ENCODE measurements at places on chromosomes 6 and 20. TPM values are rescaled to one million over a fixed set of nuclear protein-coding genes. Genes with fewer than 3 reads are reported as not detected.

Gene SCRT2
- total RNA-seq: not detected

Gene ZBP1
- total RNA-seq: 12.8 TPM

DNA sequence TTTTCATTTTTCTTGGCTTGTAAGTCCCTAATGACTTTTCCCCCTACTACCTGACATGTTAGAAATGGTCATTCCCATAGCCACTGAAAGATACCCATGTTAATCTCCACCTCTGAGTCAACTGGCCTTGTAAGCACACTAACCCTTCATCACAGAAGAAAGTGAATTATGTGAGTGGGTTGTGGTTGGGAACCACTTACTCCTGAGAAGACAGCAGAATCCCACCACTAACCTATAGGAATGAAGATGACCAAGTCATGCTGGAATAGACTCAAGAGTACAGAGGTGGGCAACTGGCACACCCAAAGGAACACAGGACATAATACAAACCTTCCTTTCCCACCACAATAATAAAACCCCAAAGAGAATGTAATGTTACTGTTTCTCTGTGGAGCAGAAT lies 30.1 kb downstream of the RAMACL start:
- DNase-seq: no peak

- DNase-seq: no peak
Observed at GRCh38 chr6:119273272-119274196, 76.0 kb downstream of the MAN1A1 start.

- DNase-seq: no peak
Observed at GRCh38 chr20:47817573-47817972, 32.3 kb upstream of the SULF2 start.

DNA sequence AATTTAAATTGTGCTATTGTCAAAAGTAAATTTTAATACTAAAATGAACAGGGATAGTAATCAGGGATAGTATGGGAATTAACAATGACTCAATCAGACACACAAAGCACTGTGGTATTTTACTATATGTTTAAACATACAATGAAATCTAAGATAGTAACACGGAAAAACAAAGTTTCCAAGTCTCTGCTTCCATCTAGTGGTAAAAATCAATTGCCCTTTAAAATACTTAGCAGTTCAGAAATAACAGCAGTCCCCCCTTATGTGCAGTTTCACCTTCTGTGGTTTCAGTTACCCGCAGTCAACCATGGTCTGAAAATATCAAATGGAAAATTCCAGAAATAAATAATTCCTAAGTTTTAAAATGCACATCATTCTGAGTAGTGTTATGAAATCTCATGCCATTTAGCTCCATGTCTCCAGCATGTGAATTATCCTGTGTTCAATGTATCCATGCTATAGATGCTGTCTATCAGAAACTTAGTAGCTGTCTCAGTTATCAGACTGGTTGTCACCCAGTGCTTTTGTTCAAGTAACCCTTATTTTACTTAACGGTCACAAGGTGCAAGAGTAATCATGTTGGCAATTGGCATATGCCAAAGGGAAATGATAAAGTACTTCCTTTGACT lies 58.5 kb downstream of the AHI1 start:
- DNase-seq: no peak

Gene SLC17A4
- total RNA-seq: 40.1 TPM

Gene RIPOR2
- total RNA-seq: 4.1 TPM

DNA sequence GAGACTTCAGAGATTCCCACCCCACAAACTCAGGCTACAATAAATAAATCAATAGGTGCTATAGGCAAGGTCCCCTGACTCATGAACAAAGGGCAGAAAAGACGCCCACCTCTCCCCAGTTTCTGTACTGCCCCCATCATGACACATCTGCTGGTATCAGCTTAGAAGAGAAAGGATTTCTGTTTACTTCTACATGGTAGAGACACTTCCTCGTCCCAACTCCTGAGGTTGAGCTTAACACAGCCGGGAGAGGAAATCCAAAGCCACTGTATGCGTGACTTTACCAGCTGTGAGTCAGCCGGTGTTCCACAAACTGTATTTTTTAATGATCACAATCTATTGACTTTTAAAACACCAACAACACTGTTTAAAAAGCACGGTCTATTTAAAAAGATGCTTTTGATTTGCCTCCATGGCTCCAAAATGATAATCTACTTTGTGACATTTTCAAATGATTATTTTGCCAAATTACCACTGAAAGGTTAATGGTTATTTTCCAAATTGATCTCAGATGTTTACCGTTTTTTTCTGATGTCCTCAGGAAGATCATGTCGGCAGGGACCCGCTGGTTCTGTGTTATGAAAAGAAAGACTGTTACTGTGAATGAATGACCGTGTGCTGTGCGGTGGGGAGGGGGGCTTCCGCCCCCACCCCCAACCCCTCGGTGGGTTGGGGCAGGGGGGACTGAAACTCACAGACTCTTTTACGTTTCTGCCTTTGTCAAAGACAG lies 72.5 kb downstream of the ATP9A start:
- DNase-seq: peak; percentile 36

DNA sequence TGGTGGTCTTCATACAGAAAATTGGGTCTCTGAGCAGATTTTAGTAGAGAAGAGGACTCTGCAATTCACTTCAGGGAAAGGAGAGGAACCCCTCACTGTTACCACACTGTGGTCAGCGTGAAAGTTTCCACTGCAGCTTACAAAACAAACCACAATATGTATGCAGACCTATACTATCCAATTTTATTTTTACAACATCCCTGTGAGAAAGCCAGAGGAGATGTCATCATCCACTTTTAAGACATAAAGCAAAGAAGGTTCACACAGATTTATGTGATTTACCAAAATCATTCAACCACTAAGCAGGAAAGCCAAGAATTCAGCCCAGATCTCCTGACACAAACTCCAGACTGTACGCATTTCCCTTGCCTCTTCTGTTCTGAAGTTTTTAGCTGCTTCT lies 442.4 kb downstream of the FRK start:
- no peak for DNase-seq

Gene KHDC1
- 1.7 TPM for total RNA-seq

DNA sequence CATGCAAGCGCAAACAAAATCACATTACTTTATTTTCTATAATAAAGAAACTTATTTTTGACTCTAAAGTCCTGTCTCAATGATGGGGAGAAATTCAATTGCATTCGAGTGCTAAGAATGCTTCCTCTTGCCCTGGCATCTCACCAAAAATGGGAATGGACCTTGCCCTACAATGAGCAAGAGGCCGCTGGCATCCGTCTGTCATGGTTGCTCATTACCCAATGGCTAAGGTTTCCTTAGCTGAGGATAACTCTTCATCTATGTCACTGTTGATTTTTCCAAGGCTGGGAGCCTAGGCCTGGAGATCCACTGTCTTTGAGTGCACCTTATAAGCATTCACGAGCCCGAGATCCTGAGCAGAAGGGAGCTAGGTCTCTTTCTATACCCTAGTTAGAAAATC lies 471.3 kb upstream of the NRSN1 start:
- peak; percentile 59 for DNase-seq

DNA sequence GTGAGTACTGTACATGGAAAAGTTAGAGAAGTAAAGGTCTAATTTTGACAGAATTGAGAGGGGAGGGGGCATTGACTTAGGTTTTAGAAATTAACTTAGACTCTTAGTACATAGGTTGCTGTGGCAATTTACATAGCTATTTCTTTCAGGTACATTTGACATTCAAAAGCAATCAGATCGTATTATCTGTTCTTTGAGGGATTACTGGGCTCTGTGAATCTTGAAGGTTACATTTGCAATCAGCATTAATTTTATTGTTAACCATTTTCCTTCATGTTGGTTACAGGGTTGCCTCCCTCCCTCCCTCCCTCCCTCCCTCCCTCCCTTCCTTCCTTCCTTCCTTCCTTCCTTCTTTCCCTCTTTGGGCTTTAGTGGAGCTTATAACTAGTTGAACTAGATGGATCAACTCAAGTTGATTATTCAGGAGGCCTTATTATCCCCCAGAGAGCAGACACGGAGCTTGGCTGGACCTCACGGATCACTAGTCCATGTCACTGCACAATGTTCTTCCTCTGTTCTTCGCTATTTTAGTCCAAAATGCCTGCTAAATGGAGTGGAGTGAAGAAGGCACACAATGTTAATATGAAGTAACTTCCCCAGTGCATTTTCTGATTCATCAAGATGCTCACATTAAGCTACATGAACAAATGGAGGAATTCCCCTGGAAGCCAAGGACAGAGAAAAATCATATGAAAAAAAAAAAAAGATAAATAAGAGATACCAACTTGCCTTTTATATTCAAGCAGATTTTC lies 87.8 kb downstream of the PLCB4 start:
- DNase-seq: no peak

GRCh38 chr6:149026530-149026942 lies 279.7 kb downstream of the UST start:
- no peak for DNase-seq

GRCh38 chr6:21246075-21246474 lies 347.5 kb upstream of the SOX4 start:
- no peak for DNase-seq

GRCh38 chr6:64926051-64926450 lies 781.0 kb downstream of the EYS start:
- DNase-seq: no peak

DNA sequence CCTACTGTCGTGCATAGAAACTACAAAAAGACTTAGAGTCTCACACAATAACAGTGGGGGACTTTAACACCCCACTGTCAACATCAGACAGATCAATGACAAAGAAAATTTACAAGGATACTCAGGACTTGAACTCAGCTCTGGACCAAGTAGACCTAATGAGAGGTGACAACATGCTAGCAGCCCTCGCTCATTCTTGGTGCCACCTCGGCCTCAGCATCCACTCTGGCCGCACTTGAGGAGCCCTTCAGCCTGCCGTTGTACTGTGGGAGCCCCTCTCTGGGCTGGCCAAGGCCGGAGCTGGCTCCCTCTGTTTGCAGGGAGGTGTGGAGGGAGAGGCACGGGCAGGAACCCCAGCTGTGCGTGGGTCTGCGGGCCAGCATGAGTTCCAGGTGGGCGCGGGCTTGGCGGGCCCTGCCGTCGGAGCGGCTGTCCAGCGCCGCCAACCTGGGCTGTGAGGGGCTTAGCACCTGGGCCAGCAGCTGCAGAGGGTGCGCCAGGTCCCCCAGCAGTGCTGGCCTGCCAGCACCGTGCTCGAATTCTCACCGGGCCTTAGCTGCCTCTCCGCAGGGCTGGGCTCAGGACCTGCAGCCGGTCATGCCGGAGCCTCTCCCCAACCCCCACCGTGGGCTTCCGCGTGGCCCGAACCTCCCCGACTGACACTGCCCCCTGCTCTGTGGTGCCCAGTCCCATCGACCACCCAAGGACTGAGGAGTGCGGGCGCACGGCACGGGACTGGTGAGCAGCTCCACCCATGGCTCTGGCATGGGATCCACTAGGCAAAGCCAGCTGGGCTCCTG lies 205.6 kb downstream of the FRK start:
- no peak for DNase-seq

Data from mucosa of descending colon (tissue), 3 donors.